Activated T-cell treated with anti-CD3 and anti-CD28 coated beads, Interleukin-2, amount 50 U/mL, for 72 hours (primary cell): ENCODE measurements at places on chromosomes 2 and 18.

DNA sequence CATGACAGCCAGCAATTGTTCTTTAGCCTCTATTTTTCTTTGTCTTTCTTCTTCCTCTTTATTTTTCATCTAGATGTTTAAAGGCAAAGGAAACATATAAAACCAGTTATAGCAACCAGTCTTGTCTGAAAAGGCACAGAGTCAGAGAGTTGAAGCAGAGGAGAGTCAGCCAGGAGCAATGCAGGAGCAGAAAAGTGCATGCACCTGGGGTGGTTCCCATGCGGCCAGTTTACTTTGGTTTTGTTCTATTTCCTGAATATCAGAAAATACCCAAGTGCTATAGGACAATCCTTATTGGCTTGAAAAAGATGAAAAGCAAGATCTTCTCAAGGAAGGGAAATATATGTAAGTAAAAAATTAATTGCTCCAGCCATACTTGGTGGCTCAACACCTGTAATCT, 44.9 kb downstream of the CFAP210 start:
- no peak for DNase-seq

DNA sequence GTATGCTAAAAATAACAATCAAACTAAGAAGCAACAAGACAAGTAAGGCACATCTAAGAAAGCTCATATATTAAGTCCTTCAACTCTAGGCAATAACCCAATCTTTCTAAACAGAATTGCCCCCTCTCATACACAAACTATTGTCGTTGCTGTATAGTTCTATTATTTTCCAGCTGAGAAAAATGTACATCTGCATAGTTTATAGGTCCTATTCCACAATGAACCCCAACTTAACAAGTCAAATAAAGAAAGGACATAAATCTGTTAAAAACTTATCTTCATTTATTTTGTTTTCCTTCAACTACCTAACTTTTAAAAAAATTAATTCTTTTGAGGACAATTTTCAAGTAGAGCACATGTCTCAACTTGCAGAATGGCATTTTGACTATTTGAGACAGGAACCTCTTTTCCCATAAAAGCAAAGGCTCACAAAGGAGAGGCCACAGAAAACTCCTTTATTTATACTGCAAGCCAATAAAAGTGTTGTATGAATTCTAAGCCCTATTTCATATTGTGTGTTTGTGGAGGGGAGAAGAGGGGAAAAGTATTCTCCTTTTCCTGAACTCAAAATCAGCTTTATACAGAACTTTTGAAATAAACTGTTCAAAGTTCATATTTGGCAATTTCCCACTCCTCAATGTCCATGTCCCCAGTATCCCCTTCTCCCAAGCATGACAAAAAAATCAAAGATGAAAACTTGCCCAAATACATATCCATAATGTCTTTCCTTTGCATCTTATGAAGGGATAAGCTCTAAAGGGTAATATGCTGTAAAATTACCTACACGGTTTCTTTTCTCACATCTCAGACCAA, 37.4 kb downstream of the RTN4 start:
- DNase-seq = no peak

DNA sequence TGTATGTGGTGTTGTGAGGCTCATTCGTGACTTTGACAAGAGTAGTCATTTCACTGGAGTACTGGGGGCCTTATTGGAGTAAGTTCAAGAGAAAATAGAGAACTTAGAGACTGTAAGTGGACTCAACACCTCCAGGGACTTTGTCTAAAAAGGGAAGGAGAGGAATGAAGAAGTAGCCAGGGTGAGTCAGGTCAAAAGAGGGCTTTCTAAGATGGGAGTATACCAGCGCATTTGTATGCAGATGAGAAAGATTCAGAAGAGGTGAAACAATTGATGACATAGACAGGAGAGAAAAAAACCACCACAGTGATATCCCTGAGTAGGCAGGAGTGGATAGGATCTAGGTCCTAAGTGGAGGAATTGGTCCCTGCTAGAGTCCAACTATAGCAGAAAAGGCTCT, 246.8 kb downstream of the IKZF2 start:
- DNase-seq = no peak

DNA sequence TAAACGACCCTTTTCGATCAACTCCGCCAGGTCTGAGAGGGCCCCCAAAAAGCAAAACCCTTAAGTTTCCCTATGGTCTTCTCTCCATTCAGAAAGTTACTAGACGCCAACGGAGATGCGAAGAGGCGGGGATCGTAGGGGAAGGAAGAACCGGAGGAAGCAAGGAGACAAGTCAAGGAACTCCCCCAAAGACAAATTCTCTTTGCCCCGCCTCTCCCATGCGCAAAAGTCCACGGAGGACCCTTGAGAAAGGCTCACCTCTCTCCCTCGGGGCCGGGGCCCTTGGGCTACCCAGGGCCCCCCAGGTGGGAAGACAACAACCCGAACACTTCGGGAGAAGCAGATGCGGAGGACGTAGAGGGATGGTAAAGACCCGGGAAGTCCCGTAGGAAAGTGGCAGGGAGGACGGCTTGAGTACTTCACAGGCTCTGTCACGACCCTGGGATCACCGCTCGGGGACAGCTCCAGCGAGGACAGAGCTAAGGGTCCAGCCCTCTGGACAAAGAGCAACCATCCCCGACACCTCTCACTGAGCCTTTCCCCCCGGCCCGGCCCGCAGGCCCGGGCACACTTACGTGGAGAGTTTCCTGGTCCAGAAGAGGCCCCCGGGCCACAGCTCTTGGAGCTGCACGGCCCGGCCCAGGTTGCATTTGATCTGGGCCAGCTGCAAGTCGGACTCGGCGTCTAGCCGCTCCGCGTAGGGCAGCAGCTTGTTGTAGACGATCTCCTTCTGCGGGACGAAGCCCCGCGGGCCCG, 647 bp downstream of the PSME4 start:
- DNase-seq = peak; percentile 40

GRCh38 chr2:168730344-168730743, 72.1 kb upstream of the NOSTRIN start:
- DNase-seq = no peak

GRCh38 chr2:74162951-74163350, 15.2 kb upstream of the BOLA3 start:
- DNase-seq = no peak

- no peak for DNase-seq
Observed at GRCh38 chr2:100126897-100127401, 15.4 kb downstream of the AFF3 start.

DNA sequence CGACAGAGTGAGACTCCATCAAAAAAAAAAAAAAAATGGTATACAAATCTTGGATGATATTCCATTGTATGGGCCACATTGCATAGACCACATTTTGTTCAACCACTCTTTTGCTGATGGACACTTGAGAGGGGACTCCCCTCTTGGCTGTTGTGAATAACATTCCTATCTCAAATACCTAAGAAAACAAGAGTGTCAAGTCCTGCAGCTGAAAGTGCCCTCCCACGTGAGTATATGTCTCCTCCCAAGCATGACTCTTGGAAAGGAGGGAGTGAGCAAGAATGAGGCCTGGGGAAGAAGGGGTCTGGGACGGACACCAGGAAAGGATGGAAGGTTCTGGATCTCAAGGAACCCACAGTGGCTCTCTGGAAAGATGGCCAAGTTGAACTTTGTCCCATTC, 36.0 kb upstream of the NPAS2 start:
- no peak for DNase-seq

DNA sequence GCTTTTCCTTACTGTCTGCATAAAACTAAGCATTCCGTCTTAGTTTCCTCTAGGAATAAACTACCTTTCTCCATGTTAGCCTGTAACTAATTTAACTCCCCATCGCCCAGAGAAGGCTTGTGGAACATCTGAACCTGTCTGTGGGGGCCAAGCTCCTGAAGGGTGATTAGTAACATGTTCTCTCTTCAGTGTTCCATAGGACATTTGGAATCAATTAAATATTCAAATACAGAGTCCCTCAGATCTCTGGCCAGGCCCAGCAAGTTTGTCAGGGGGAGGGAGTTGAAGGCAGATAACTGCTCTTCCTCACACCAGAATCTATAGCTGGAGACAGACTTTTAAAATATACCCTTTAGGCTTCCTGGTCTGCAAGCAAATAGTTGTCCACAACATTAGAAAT, 8.8 kb downstream of the RDH14 start:
- no peak for DNase-seq

GRCh38 chr2:3986063-3986462, 282.7 kb downstream of the DCDC2C start:
- DNase-seq = no peak

DNA sequence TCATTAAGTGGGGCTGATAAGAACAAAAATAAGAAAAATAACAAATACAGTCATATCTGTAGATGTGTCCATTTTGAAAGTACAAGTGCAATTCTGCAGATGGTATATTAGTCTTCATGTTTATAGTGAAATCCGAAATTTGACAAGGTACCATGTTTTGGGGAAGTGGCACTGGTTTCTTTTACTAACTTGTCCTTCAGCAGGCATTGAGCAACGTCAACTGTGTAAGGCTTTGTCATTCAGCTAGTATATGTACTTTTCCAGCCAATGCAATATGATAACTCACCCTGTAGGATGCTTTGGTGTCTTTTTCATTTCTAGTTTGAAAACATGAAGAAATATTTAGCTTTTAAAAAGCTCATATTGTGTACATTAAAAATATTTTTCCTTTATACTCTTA, 139.9 kb downstream of the MCFD2 start:
- DNase-seq = no peak

- no peak for DNase-seq
Observed at GRCh38 chr18:48064978-48065600, 134.6 kb upstream of the SMAD2 start.

- DNase-seq = no peak
Observed at GRCh38 chr18:37249895-37250618, 315.5 kb downstream of the CELF4 start.

GRCh38 chr2:105777031-105777482, 32.3 kb downstream of the NCK2 start:
- DNase-seq = no peak

GRCh38 chr2:11925295-11926066, 179.0 kb downstream of the LPIN1 start:
- no peak for DNase-seq

GRCh38 chr2:158931572-158931971, 36.9 kb upstream of the TANC1 start:
- no peak for DNase-seq

DNA sequence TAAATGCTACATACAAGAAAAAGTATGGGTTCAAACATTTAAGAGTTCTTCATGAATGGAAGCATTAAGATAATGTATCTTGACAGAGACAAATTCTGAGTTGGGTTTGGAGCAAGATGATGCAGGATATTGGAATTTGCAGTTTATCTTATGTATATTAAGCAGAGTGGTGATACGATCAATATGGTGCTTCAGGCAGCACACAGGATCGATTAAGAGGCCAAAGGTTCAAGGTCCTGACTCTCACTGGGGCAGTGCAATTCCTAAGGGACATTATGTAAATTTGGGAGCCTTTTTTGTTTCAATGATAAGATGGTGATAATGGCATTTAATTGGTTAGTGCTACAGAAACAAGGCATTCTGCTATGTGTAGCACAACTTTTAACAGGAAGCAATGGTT, 381.9 kb downstream of the KCNJ3 start:
- no peak for DNase-seq

DNA sequence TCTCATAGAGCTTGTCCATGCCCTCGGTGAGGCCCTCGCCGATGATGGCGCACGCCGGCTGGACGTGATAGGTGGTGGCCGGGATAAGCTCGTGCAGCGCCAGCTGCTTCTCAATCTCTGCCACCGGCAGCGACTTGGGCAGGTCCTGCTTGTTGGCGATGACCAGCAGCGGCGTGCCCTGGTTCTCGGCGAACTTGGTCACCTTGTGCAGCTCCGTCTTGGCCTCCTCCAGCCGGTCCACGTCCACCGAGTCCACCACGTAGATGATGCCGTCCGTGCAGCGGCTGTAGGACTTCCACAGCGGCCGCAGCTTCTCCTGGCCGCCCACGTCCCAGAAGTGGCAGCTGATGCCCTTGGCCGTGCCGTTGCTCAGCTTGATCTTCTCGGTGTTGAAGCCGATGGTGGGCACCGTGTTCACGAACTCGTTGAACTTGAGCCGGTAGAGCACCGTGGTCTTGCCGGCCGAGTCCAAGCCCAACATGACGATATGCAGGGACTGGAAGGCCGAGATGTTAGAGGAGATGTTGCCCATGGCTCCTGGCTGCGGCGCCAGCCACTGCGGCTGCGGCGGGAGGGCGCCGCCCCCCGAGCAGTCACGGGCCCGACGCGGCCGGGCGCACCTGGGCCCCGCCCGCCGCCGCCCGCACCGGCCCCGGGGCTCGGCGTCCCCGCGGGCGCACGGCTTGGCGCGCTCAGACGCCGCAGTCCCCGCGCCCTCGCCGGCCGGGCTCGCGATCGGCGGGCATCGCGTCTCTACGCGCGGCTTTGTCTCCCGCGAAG, 636 bp downstream of the ARL4C start:
- peak; percentile 59 for DNase-seq

DNA sequence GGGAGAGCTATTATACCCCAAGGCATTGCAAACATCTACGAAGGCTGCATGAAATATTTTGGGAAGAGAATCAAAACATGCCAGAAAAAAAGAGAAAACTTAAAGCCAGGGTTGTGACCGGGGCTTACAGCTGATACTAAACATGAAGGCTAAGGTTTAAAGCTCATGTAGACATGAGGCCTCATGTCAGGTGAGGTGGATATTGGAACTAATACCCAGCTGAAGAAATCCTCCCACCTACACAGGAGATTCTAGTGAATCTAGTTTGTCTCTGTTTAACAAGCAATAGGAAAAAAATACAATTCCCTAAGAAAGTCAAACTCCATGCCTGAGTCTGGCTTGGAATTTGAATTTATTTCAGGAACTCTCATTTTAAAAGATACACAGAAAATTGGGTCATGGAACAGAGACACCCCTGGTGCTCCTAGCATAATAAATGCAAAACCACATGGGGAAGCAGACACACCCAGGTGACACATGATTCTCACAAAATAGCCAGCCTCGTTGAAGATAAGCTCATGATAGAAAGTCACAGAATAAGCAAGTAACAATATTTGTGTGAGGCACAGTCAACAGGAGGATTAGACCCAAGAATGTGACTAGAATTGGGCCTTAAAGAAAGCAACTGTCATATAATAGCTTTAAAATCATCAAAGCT, 42.2 kb downstream of the UPP2 start:
- no peak for DNase-seq

GRCh38 chr2:5980450-5981190, 288.4 kb downstream of the SOX11 start:
- no peak for DNase-seq

DNA sequence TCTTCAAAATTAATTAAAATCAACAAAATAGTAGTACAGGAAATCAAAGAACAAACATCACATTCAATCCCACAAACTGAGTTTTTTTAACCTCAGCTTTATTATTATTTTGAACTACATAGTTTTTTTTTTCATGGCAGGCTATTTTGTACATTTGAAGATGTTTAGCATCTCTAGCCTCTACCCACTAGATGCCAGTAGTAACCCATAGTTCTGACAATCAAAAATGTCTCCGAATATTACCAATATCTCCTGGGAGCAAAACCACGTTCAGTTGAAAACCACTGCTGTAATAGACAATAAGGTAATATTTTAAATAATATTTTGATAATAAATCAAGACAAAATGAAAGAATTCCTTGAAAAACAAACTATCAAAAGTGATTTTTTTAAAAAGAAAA, 702.6 kb upstream of the LRRTM1 start:
- DNase-seq = no peak
